ENCODE measurements at places on chromosomes 7 and 10.
A peak's percentile ranks its signal among the peaks of the same experiment; 100 is the strongest.

DNA sequence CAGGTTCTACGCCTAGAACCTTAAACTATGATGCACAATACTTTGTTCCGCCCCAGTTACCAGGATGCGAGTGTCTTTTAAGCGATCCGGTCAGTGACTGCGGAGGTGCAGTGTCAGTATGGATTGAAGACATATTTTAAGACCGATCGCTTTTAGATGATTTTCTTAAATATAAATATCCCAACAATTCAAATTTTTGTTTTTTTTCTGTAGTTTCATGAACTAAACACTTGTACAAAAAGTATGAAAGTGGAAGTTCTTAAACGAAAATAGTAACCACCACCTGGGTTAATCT is 835 bp downstream of the COMMD3 start:
- peak; percentile 51 for DNase-seq

DNA sequence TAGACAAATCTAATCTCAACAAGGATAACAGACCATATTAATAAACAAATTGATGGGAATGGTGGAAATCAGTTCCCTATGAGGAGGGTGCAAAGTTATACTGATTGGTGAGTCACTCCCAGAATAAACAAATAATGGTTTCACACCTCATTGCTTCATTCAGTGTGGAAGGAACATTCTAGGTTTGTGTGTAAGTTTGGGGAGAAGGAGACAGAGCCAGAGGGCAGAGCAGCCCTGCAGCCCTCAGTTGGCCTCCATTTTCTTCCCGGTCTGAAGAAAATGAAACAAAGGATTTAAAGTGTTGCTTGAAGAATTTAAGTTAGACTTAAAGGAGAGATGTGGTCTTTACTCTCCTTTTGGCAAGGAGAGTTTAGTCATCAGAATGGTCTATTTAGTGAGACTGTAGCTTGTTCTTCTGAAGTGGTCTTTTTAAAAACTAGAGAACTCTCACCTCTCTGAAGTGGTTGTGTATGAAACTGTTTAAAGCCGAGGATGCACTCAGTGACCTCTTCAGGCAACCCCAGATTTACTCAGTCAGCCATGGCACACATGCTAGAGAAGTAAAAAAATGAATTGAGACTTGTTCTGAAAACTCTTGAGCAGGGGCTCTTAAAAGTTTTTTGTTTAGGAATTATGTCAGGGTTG is 27.2 kb downstream of the IKZF1 start:
- DNase-seq, result peak; percentile 73

GRCh38 chr10:69146759-69147158 is 22.8 kb downstream of the VPS26A start:
- no peak for DNase-seq

DNA sequence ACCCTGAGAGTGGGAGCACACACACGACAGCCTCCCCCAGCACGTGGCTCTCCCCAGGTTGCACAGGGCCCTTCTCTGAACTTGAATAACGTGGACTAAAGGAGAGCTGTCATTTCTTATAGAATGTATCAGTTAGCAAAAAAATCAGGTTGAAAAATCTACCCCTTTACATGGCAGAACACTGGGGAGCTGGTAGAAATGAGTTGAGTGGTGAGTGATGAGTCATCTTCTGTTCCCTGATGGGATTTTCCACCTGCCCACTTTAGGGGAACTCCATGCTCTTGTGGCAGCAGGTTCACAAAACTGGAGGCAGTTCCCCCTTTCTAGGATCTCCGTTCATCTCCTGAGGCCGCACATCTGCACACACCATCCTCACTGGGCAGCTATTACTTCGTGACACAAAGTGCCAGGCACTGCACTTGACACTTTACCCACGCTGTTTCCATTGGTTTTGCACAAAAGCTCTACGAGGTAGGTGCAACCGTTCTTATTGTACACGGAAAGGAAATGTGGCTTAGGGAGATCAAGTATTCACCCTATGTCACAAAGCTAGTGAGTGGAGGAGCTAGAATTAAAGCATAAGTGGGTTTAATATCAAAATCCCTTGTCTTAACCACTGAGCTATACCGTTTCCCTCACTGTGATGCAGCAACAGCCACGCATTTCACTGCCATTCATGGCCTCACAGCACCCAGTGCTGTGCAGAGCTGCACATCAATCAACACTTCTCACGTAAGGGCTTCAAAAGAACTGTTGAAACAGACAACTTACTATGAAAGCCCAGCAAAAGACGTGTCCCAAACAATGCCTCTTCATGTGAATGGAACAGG is 80.2 kb downstream of the RNF216 start:
- DNase-seq, result peak; percentile 87

Measured in activated CD8-positive, alpha-beta T cell treated with anti-CD3 and anti-CD28 coated beads for 36 hours (primary cell).